ENCODE measurements at places on chromosomes 12 and 14.
A peak's percentile ranks its signal among the peaks of the same experiment; 100 is the strongest.

GRCh38 chr12:80222261-80222660, 122.9 kb downstream of the OTOGL start:
- no peak for DNase-seq

GRCh38 chr12:90152897-90153624, 444.4 kb upstream of the ATP2B1 start:
- no peak for DNase-seq

DNA sequence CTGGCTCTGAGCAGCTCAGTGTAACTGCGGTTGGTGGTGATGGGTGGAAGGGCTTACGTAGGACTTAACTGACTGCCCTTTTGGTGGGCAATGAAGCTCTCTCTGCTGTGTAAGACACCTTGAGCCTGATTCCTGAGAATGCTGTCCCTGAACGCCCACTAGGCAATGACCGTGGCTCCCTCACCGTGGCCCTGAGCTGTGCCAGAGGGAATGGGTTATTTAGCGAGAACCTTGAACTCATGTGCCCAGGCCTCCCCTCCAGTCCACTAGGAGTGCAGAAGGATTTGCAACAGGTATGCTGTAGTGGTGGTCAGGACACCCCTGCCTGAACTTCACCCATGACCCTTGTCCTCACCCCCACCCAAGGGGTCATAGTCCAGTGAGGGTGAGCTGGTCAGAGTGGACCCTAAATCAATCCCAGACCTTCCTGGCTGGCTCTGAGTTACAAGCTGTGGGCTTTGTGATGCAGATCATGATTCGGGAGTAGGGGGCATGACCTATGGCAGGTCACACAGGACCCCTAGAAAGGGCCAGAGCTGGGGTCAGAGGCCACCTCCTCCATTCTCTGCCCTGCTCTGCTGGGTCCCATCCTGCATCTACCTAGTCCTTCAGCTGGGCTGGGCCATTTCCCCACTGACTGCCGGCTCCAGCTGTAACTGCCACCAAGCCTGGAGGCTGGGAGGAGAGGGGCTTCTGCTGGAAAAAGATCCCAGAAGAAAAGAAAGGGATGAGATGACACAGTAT, 14.5 kb upstream of the ANKRD33 start:
- no peak for DNase-seq

GRCh38 chr12:72264548-72265175, 7.5 kb upstream of the TRHDE start:
- DNase-seq, result no peak

DNA sequence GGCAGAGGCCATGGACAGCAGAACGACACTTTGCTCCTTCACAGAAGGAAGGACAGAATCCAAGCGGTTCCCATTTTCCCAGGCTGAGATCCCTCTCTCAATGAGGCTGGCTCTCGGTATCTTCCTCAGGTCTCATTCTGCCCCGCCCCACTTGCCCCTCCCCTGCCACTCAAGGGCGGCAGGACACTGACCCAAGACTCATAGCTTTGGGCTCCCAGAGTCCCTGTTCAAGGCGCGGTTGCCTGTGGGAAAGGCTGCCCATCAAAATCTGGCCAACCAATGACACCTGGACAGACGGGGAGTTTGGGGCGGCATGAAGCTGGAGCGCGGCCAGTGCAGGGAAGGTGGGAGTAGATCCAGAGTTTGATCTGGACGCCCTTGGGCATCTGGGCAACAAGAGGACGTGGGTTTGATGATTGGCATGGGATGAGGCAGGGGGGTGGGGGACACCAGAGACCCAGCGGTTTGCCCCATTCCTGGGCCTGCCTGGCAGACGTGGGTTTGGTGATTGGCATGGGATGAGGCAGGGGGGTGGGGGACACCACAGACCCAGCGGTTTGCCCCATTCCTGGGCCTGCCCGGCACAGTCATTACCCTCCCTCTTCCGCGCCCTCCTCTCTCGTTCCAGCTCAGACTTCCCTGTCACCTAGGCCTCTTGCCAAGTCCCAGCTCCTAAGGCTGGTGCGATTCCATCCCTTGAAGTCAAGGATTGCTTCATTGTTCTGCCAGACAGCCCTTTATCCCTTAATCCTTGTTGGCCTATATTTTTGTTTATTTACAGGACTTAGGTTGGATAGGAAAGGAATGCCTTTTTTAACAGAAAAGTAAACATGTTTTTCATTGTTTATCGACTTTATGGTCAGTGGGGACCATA, 92.1 kb downstream of the NINJ2 start:
- DNase-seq, result peak; percentile 76

- DNase-seq, result no peak
Measured at GRCh38 chr12:114776731-114777442, 92.9 kb upstream of the TBX3 start.

DNA sequence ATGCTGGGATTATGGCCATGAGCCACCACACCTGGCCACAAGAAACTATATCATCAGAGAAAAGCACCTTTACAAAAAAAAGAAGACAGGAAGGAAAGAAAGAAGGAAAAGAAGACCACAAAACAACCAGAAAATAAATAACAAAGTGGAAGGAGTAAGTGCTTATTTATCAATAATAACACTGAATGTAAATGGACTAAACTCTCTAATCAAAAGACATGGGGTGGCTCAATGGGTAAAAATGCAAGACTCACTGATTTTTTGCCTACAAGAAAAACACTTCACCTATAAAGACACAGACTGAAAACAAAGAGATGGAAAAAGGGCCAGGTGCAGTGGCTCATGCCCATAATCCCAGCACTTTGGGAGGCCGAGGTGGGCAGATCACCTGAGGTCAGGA, 65.7 kb downstream of the MAPKAPK5 start:
- DNase-seq, result no peak

GRCh38 chr12:95271465-95271864, 53.9 kb downstream of the VEZT start:
- no peak for DNase-seq

DNA sequence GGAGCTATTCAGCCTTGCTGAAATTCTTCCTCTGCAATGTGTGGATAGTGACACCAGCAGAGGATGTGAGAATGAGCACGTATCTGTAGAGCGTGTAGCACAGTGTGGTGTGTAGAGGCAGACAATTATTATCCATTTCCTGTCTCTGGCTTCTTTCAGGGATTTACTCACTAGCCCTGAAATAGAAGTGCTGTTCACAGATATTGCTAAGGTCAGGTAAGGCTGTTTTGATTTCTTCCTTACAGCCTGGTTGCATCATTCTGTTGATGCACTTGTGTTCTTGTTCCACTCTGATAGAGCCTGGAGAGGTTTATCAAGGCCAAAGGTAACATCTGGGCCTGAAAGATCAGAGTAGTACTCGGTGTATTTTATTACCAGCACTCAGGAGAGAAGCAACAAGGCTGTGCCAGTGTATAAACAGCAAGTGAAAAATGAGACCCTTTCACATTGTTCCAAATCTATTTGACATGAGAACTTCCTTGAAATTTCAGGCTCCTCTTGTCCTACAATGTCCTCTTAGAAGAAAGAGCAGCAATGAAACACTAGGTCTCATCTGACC, 16.7 kb downstream of the ARG2 start:
- DNase-seq, result no peak

DNA sequence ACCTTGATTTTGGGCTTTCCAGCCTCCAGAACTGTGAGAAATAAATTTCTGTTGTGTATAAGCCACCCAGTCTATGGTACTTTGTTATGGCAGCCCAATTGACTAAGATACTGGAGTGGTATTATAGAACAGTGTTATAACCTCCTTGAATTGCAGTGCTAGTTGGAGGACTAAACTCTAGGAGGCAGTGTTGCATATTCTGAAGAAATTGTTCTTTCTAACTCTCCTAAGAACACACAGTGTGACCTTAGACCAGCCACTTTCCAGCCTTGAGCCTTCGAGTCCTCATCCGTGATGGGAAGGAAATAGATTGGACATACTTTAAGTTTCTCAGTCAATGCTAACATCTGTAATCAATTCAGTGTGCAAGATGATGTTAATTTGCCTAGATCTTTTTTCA, 22.4 kb upstream of the LRRC10 start:
- no peak for DNase-seq

- DNase-seq, result no peak
Measured at GRCh38 chr14:23816371-23816770, 137.2 kb upstream of the DHRS4 start.

GRCh38 chr12:7060353-7060954, at the start of gene C1S:
Gene C1S, plus strand, starts transcription at chr12:7060718. Its CDS starts 1,195 bp downstream, at chr12:7061913.
- peak; percentile 71 for DNase-seq

GRCh38 chr14:96053600-96054381, 14.6 kb downstream of the C14orf132 start:
- peak; percentile 55 for DNase-seq

DNA sequence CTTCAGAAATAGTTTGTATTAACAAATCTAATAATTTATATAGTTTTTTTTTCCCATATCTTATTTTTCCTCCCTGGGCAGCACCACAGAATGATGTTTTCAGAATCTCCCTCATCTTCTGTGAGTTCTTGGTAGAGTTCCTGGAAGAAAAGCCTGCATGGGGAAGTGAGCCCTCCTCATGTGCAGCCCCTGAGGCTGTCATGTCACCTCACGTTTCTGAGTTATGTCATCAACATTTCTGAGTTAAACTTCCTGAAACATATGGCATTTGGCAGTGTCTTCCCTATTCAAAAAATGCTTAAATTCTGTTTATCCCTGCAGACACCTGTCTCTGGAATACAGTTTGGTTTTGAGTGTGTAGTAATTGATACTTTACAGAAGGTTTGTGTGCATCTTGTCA, 979.0 kb downstream of the TMEM121 start:
- no peak for DNase-seq

- no peak for DNase-seq
Measured at GRCh38 chr14:93337884-93338283, 5.0 kb upstream of the BTBD7 start.

GRCh38 chr14:101476916-101477553, 84.3 kb upstream of the DIO3 start:
- DNase-seq, result peak; percentile 73

DNA sequence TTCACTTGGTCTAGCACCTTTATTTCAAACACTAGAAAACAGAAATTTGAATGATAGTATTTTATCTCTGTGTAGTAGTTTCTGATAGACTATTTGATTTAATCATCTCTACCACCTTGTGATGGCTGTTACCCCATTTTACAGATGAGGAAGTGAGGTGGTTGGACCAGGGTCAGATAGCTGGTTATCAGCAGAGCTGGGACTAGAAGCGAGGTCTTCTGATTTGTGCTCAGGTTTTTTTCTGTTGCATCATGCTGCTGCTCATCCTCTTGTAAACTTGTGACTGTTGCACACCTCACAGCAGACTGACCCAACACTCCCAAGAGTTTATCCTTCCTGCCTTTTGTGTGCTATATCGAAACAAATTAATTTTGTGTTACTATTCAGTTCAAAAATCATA, 10.1 kb upstream of the MANSC4 start:
- no peak for DNase-seq

DNA sequence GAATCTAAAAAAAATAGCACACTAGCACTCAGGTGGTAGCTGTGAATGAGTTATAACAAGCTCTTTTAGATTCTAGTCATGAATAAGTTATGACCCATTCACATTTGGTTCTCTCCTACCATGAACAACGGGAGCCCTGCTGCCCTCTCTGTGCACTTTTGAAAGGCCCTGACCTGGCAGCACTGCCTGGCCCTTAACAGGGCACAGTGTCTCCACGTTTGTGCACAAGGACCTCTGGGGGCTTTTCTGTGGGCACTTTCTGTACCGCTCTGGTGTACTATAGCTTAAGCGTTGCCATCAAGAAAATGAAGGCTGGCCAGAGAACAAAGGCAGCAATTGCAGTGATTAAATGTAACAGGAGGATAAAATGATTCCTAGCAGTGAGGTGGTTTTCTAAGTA, 21.2 kb downstream of the CCDC92 start:
- DNase-seq, result no peak

DNA sequence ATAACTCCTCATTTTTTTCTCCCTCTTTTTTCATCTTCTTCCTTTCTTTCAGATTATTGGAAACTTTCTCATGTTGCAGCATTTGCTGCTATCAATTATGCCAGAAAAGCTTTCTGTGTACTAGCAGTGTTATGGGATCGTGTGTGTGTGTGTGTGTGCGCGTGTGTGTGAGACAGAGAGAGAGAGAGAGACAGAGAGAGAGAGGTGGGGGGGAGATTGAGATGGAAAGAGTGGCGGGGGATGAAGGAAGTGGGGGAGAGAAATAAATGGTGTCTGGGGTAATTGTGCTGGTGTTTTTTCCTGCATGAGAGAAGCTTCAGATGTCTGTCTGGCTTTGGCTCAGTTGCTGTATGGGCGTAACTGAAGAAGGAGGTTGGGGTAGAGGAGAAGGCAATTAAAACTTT, 268.9 kb downstream of the RAD51B start:
- DNase-seq, result no peak

- no peak for DNase-seq
Measured at GRCh38 chr12:11621797-11622423, 27.6 kb upstream of the ETV6 start.

DNA sequence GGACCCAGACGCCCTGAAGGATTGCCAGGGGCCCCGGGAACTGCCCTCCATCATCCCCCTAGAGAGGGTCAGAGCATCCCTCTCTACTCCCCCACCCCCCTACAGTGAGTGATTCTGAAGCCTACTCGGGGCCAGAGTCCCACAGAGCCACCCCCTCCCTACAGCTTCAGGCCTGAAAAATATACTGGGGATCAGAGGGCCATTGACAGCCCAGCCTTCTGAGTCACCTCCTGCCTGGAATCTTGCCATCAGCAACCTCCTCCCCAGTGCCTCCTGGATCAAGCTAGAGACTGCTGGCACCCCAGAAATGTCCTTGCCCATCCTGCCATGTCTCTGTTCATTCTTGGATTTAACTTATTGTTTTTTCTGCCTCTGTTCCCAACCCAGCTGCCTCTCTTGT, 21.7 kb upstream of the MIA2 start:
- no peak for DNase-seq

DNA sequence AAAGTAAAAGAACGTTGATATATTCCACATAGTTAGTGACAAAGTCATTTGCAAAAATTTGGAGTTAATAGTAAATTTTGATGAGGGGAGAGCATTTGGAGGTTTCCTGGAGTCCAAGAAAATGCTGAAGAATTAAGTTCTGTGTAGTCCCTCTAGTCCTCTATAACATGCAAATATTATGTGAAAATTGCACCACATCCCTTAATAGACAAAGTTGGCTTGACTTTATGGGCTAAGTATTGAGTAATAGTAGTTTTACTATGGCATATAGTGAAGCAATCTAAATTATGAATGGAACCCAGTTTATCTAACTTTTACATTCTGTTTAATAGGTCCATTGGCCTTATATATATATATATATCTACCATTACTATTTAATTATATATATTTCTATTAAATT, 66.4 kb upstream of the DCN start:
- DNase-seq, result no peak

DNA sequence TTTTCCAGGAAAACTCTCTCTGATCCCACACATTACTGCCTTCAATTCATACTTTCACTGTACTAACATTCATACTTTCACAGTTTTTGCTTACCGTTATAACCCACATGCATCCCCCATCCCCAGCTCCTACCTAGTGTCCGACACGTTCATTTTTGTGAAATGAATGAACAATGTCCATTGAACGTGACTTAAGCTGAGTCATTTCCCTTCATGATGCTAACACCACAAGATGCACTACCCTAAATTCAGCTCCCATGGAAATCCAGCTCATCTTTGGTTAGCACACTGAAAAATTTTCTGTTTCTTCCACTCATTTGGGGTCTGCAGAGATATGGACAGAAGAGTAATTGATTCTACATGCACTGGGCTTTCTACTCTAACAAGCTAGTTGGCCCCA, 84.7 kb downstream of the GALNT4 start:
- DNase-seq, result no peak

- no peak for DNase-seq
Measured at GRCh38 chr12:62542814-62543213, 76.2 kb downstream of the MON2 start.

All from mucosa of gallbladder (tissue), 1 donor.